ENCODE measurements at places on chromosomes 7 and 10. TPM values are rescaled to one million over a fixed set of nuclear protein-coding genes. Genes with fewer than 3 reads are reported as not detected.

KAZALD1 gene
- polyA plus RNA-seq: 8.2 TPM

C10orf53 gene
- polyA plus RNA-seq: not detected

POMZP3 gene
- polyA plus RNA-seq: 20.0 TPM

VSTM2A gene
- 2.5 TPM for polyA plus RNA-seq

DNA sequence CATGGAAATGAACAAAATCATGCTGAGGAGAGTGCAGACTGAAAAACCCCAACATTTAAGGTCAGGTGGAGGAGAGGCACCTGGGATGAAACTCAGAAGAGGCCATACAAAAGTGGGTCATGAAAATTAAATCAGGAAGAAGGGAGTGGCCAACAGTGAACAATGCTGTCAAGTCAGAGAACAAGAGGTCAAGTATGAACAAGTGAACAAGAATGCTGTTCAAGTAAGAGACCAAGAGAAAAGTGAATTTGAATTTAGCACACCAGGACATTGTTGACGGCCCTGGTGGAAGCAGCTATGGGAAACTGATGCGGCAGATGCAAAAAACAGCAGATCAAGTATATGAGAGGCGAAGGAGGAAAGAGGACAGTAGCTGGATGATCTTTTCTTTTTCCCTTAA lies 7.9 kb downstream of the CEP41 start:
- DNase-seq: no peak

GRCh38 chr7:11633310-11633709 lies 198.7 kb downstream of the THSD7A start:
- no peak for DNase-seq

DNA sequence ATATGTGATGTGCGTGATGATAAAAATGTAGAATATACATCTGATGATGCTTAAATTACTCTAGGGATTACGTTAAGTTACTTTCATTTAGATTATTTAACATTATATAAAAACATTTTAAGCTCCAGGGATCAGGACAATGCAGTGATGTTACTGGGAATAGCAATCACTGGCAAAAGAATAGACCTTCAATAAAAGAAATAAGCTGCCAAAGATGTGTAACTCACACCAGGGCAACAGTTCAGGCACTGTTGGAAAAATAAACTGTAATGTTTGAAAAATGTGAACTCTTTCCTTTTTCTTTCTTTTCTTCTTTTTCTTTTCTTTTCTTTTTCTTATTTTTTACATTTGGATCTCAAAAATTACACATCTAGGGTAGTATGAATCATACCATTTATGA lies 131.7 kb downstream of the SEMA3D start:
- no peak for DNase-seq

DNA sequence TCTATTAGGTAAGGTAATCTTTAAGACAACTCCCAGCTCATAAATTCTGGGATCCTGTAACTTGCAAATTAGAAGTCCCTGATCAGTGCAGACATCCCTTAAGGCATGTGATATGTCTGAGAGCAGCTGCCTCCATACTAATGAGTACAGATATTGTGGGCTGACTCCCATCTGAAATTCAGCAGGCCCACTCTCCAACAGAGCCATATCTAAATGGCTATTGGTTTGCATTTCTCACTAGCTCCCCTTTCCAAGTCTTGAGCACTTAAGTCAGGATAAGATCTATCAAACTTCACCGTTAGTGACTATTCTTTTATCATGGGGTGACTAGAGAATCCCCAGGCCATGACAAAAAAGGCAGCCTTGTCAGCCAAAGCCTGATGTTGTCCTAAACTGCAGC lies 785.4 kb downstream of the IPMK start:
- DNase-seq: no peak

DNA sequence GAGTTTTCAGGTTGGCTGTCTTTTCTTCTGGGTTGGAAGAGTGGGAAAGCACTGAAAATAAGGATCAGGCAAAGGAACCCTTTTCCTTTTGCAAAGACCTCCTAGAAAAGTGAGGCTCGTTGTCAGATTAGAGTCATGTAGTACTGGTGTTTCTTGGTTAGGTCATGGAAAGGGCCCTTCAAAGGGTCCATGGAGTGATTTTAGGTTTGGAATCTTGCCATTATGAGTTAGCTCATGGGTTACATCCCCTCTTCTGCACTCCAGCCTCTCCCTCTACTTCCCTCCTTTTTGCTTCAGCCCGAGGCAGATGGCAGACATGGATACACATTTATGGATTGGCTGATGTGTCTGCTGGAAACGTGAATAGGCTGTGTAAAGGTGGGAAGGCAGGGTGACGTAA lies 47.0 kb downstream of the CREB5 start:
- DNase-seq: no peak

DNA sequence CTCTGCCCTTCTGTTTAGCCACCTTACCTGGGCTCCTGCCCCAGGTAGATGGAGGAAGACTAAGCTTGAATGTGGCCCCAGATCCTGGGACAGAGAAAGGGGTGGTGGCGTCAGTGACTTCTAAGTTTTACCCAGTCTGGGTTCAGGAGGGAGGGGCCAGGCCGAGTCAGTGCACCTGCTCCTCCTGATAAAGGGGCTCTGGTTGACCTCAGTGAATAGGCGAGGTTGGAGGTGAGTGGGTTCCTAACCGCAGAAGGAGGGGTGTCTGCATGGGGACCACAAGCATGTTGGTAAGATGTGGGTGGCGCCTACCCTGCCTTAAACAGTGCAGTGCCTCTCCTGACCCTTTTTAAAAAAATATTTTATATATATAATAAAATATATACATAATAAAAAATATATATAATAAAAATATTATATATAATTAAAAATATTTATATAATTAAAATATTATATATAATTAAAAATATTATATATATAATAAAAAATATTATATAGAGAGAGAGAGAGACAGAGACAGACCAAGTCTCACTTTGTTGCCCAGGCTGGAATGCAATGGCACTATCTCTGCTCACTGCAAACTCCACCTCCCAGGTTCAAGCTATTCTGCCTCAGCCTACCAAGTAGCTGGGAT lies 97.3 kb upstream of the GTF2I start:
- DNase-seq: no peak

GRCh38 chr7:106795877-106796231 lies 69.2 kb upstream of the PIK3CG start:
- DNase-seq: no peak

- no peak for DNase-seq
Observed at GRCh38 chr10:119518936-119519335, 23.6 kb downstream of the RGS10 start.

All from left kidney (tissue), 8 donors.